ENCODE measurements at places on chromosomes 1 and 21.

- no peak for DNase-seq
Observed at GRCh38 chr1:56229186-56229585, 350.2 kb downstream of the PLPP3 start.

DNA sequence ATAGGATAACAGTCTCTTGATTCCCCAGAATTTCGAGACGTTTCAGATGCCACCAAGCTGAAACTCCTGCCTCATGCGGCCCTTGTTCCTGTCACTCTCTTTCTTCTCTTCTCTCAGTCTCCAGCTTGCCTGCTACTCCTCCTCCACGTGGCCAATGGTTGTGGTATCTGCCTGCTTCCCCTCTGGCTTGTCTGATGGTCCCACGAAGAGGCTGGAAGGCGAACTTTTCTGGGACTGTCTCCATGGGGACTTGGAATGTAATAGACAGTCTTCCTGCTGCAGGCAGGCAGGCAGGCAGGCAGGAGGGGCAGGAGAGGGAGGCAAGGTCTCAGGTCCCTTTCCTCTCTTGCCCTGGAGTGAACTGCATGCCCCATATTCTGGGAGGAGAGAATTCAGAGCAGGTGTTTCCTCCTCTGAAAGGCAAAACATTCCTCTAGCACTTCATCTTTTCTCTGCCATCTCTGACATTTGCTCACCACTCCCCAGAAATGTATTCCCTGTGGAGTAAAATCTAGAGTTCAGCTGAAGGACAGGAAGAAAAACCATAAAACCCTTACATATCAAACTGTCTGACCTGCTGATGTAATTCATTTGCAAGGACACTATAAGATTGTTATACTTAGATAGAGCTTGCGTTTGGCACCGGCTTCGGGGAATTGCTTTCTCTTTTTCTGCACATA is 64.1 kb upstream of the GNG12 start:
- DNase-seq: no peak

GRCh38 chr1:26190373-26190987 is at the start of gene CATSPER4:
Gene CATSPER4 (plus strand): TSS chr1:26190602. CDS start chr1:26190628, 26 bp downstream.
- DNase-seq: peak; percentile 12

DNA sequence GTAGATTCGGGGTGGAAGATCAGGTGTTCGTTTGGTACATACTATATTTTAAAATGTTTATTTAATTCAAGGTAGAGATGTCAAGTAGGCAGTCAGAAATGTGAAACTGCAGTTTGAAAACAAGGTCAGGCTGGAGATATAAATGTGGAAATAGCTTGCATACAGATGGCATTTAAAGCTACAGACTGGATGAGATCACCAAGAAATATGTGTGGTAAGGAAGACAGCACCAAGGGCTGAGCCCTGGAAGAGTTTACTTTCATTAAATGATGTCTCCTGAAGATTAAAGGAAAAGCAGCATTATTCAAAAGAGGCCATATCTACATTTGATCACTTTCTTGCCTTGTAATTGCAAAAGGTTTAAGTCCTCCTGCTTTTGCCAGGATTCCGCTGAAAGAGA is 271.3 kb downstream of the PTBP2 start:
- no peak for DNase-seq

GRCh38 chr1:186143481-186143880 is 231.6 kb downstream of the TPR start:
- no peak for DNase-seq

DNA sequence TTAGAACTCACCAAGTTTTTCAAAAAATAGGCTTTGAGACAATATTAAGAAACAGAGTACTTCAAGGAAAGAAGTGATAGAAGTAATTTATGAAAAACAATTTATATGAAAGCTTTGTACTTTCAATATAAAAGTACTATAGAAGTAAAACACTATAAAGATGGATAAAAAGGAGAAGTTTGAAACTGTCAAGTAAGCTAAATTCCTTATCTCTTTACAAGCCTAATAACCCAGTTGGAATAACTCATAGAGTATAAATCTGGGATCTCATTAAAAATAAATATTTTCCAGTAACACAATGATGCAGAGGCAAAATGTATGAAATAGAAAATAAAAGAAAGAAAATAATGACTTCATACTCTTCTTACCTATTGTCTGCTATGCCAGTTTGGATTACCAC is 232.5 kb downstream of the PDE4B start:
- no peak for DNase-seq

DNA sequence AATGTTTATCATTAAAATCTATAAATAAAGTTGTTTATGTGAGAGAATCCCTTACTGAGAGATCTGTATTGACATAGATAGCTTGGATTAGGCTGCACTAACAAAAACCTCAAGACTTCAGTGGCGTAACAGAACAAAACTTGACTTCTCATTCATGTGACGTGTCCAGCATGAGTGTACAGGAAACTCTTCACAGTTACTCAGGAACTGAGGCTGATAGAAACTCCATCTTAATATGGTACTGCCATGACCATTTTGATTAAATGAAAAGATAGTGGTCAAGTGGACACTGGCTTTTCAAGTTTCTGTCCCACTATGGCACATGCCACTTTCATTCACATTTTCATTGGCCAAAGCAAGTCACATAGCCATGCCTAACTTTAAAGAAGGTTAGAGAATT is 3.7 kb downstream of the ST3GAL3 start:
- DNase-seq: no peak

DNA sequence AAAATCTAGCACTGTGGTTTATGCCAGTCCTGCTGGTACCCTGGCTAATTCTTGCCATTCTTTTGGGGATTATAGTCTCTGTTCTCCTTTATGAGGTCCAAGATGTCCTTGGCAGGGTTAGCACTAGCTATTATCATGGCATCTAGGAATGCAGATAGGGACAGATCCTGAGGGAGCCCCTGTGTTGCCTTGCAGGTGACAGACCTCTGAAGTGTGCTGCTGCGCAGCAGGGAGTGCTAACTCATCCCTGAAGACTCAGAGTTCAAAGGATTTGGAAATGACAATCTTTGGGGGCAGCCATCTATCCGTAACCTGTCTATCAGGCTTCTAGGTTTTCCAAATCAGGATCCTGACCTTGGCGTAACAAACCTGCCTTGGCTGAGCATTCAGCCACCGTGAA is 16.3 kb downstream of the ZFYVE9 start:
- DNase-seq: no peak

DNA sequence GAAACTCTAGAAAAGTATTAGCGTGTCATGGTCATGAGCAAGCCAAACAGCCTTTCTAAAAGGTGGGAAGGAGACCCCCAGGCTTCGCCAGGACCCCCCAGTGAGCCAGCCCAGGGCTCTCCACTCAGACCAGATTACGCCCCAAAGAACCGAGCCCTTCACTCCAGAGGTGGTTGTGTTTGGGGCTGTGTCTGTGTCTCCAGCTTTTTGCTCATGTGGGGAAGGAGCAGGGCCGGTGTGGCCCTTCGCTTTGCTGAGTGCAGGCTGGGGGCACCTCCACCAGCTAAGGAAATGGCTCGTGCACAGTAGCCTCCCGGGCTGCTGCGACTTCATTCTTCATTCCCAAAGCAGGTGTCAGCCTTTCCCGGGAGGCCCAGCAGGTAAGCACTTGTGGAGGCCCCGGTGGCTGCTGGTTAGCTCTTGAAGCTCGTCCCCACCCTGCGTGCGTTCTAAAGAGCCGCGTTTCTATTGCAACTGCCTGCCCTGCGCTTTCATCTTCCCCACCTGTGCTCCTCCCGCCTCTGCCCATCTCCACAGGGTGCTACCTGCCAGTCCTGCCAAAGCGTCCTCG is 531 bp downstream of the TSPEAR start:
- no peak for DNase-seq

DNA sequence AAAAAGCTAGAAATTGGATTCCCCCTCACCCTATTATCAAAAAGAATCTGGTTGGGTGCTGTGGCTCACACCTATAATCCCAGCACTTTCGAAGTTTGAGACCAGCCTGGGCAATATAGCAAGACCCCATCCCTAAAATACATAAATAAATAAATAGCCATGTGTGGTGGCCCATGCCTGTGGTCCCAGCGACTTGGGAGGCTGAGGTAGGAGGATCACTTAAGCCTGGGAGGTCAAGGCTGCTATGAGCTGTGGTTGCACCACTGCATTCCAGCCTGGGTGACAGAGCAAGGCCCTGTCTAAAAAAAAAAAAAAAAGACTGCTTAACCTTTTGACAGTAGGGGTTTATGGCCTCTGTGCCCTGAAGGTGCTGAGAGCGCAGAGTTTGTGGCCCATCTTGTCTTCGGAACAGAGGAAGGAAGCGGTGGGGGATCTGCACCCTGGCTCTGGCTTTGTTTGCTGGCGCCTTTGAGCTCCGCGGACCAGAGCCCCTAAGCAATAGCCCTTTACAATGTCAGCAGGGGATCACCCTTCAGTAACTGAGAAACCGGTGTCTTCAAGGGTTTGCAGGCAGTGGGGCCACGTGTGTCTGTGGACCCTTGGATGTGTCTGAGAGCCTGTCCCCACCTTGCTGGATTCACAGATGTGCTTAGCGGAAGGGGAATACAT is 22.1 kb downstream of the SLC2A7 start:
- no peak for DNase-seq

GRCh38 chr1:33332357-33332789 is 11.5 kb upstream of the A3GALT2 start:
- no peak for DNase-seq

DNA sequence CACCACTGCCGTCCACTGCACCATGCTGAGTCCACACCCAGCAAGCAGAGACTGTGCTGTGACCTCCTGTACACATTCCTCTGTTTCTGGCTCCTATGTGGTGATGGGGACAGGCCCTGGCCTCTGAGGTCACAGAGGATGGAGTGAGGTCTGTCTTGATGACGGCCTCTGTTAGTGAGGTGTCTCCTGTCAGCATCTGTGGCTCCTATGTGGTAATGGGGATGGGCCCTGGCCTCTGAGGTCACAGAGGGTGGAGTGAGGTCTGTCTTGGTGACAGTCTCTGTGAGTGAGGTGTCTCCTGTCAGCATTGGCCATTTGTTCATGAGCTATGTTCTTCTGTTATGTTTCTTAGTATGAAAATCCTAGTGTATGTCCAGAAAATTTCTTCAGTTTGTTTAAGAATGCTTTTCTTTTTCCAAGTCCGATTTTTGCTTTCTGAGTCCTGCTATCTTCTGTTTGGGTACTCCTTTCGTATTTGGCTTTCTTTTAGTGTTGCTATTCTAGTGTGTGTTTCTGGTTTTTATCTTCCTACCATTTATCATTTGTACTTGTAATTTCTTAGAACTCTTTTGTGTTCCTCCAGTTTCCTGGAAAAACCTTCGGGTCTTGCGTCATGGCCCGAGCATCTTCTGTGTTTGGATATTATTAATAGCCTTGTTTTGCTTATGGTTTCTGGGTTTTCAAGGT is 13.4 kb downstream of the SNAP47 start:
- DNase-seq: peak; percentile 22

- no peak for DNase-seq
Observed at GRCh38 chr1:183089025-183089639, 65.9 kb downstream of the LAMC1 start.

GRCh38 chr1:185008838-185009237 is 34.5 kb upstream of the NIBAN1 start:
- DNase-seq: no peak

DNA sequence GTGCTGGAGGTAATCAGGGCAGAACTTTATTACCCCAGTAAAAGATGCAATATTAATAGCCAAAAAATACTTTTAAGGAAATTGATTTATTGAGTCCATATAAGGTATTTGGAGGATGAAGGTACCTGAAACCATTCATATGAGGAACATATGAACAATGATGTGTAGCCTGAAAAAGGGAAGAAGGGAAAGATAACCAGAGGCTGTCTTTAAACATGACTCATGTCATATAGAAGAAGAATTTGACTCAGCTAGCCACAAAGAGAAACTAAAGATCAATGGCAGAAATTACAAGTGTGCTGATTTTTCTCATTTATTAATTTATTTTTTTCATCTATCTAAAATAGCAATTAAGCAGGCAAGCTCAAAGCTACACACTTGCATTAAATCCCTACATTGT is 136.2 kb upstream of the DUSP10 start:
- DNase-seq: no peak

- DNase-seq: no peak
Observed at GRCh38 chr1:201518071-201518470, 11.1 kb upstream of the CSRP1 start.

DNA sequence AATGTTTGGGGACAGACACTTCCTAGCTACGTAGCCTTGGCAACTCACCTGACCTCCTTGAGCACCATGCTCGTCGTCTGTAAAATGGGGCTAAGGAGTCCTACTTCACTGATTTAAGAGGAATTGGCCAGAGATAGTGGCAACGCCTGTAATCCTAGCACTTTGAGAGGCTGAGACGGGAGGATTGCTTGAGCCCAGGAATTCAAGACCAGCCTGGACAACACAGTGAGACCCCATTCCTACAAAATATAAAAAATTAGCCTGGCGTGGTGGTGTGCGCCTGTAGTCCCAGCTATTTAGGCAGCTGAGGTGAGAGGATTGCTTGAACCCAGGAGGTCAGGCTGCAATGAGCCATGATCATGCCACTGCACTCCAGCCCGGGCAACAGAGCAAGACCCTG is 4.5 kb downstream of the SYTL1 start:
- no peak for DNase-seq

DNA sequence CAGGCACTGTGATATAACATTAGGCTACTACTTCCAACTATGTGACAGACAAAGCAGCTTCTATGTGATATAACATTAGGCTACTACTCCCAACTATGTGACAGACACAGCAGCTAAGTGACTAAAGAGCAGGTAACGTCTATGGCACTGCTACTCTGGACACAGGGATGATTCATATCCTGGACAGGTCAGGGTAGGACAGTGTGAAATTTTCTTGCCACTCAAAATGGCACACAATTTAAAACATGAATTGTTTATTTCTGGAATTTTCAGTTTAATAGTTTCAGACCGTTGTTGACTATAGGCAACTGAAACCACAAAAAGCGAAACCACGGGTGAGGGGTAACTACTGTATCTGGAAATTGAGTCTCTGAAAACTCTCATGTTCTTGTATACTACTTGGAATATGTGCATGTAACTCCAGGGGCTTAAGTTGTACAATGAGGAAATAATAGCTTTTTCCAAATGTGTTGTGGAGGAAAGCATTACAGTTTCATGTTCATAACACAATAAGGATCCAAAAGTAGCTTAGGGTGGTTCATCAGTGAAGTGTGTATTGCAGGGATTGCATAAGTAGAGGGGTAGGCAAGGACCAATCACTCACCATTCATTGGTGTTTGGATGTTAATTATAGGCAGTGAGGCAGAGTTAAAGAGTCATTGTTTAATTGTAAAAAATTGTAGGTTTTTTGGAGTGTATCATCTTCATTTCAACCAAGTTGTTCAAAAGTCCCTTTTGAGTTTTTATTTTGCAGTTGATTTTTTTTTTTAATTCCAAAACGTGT is 5.3 kb downstream of the DTL start:
- DNase-seq: no peak

GRCh38 chr1:97947695-97948094 is 26.9 kb upstream of the DPYD start:
- DNase-seq: no peak

GRCh38 chr1:229514578-229515275 is 6.6 kb upstream of the NUP133 start:
- DNase-seq: peak; percentile 77

All from hematopoietic multipotent progenitor cell treated with erythropoietin and hydrocortisone succinate and interleukin-3 and kit ligand, for 15 days (in vitro differentiated cells).